ENCODE measurements at places on chromosomes 3 and 15. TPM values are rescaled to one million over a fixed set of nuclear protein-coding genes. Genes with fewer than 3 reads are reported as not detected.

DNA sequence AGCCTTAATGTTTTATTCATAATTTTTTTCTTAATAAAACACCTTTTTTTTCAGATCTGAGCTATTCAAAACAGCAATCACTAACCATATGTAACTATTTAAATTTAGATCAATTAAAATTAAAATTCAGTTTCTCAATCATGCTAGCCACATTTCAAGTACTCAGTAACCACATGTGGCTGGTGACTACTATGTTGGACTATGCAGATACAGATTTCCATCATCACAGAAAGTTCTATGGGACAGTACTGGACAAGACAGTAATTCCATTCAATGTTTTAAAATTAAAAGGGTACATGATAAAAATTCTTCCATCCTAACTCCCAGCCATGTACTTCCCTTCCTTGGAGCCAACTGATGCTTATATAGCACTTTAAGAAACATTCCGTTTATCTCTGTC lies 119.3 kb downstream of the GLDN start:
- no peak overlapping the region for H3K4me3 ChIP-seq
- no peaks in the 10 kb centered on the region for H3K4me1 ChIP-seq
- peaks cover 85% of the 10 kb centered on the region for H3K36me3 ChIP-seq
- no peak overlapping the region for H3K27ac ChIP-seq
- no peak for DNase-seq

- no peaks in the 10 kb centered on the region for H3K36me3 ChIP-seq
- no peak overlapping the region for H3K4me3 ChIP-seq
- no peak for DNase-seq
- no peaks in the 10 kb centered on the region for H3K4me1 ChIP-seq
- no peaks in the 10 kb centered on the region for H3K27me3 ChIP-seq
These were observed 254.8 kb upstream of the EOMES start for GRCh38 chr3:27976933-27977332.

GRCh38 chr3:53170325-53171063 lies 9.5 kb downstream of the PRKCD start:
- no peak overlapping the region for H3K4me3 ChIP-seq
- no peaks in the 10 kb centered on the region for H3K36me3 ChIP-seq
- peaks cover 4% of the 10 kb centered on the region for H3K4me1 ChIP-seq
- peak; percentile 85 for DNase-seq

GRCh38 chr3:100210772-100211135 lies 50.0 kb upstream of the TBC1D23 start:
- H3K36me3 ChIP-seq: no peaks in the 10 kb centered on the region
- DNase-seq: no peak
- no peaks in the 10 kb centered on the region for H3K27me3 ChIP-seq
- peaks cover 11% of the 10 kb centered on the region for H3K4me1 ChIP-seq

- H3K27ac ChIP-seq: no peak overlapping the region
- DNase-seq: no peak
- H3K36me3 ChIP-seq: no peaks in the 10 kb centered on the region
These were observed 9.4 kb downstream of the DAZL start for GRCh38 chr3:16595778-16596177.

GRCh38 chr3:3753416-3753815 lies 45.8 kb upstream of the LRRN1 start:
- H3K36me3 ChIP-seq: no peaks in the 10 kb centered on the region
- DNase-seq: no peak
- H3K4me1 ChIP-seq: no peaks in the 10 kb centered on the region

DNA sequence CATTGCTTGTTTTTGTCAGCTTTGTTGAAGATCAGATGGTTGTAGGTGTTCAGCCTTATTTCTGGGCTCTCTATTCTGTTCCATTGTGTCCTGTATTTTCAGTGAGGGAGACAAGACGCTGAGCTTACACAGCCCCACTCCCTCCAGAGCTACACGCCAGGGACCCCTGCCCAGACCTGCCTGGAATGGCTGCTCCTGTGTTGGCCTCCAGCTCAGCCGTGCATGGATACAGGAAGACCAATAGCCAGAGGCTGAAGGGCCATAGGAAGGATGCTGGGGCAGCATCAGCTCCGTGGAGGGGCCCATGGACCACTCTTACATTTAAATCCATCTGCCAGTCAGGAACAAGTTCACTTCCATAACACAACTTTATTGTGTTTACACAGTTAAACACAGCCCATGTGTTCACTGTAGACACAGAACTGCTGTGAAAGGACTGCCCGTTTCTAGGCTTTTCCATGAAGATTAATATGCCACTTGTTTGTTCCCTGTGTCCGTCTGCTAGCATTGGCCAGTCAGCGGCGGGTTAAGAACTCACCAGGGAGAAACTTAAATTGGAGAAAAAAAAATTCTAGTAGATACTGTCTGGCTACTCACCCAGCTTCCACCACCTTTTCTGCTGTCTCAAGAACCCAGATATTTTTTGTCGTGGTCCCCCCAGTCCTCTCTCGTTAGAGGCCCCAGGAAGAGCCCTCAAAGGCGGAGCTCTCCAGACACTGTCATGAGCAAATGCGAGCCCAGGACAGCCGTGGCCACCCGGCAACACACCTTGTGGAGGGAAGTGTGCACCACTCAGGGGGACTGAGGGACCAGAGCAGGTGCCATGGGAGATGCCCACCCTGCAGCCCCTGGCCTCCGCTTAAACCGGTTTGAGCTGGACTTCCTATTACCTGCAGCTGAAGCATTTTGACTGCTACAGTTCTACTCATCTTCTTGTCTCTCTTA lies 142.3 kb upstream of the MEF2A start:
- no peaks in the 10 kb centered on the region for H3K4me1 ChIP-seq
- no peak overlapping the region for H3K4me3 ChIP-seq
- no peak overlapping the region for H3K27ac ChIP-seq
- no peak for DNase-seq
- H3K36me3 ChIP-seq: no peaks in the 10 kb centered on the region
- no peaks in the 10 kb centered on the region for H3K27me3 ChIP-seq

DNA sequence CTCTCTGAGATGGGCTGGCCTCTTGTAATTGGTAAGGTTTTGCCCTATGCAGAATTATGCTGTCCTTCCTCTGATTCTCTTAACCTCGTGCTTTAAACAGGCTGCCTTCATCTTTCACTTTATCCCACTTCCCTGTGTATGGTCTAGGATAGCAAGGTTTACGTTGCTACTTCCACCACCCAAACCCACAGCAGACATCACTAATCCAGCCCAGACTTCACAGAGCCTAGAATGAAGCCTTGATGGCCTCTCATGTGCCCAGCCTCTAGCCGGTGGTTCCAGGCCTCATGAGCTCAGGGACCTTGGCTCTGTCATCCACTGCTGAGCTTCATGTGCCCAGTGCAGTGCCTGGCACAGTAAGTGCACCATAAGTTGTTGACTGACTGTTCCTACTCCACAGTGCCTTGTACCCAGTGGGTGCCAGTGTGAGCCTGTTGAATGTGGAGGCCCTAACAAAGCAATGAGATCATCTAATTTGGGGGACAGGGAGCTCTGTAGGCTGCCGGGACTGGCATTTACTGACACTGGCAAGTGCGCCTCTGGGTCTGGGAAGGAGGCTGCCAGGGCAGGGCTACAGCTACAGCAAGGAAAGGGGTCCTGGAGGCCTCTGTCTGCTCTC lies 12.5 kb downstream of the SLC6A6 start:
- H3K27ac ChIP-seq: no peak overlapping the region
- no peak overlapping the region for H3K4me3 ChIP-seq
- no peaks in the 10 kb centered on the region for H3K27me3 ChIP-seq

- no peak overlapping the region for H3K27ac ChIP-seq
- no peaks in the 10 kb centered on the region for H3K27me3 ChIP-seq
- no peaks in the 10 kb centered on the region for H3K36me3 ChIP-seq
- no peak overlapping the region for H3K4me3 ChIP-seq
These were observed 33.2 kb downstream of the SLC25A26 start for GRCh38 chr3:66253790-66254620.

GRCh38 chr15:87711026-87711425 lies 545.5 kb downstream of the NTRK3 start:
- H3K4me1 ChIP-seq: no peaks in the 10 kb centered on the region
- H3K4me3 ChIP-seq: no peak overlapping the region
- H3K27me3 ChIP-seq: no peaks in the 10 kb centered on the region
- no peak for DNase-seq

- no peaks in the 10 kb centered on the region for H3K27me3 ChIP-seq
- H3K27ac ChIP-seq: no peak overlapping the region
- H3K4me3 ChIP-seq: no peak overlapping the region
- no peaks in the 10 kb centered on the region for H3K4me1 ChIP-seq
- no peaks in the 10 kb centered on the region for H3K36me3 ChIP-seq
These were observed 187.2 kb downstream of the RORA start for GRCh38 chr15:61041886-61042285.

GRCh38 chr15:64311566-64311965 lies 44.4 kb downstream of the CSNK1G1 start:
- no peak overlapping the region for H3K4me3 ChIP-seq
- DNase-seq: no peak
- H3K27ac ChIP-seq: no peak overlapping the region
- no peaks in the 10 kb centered on the region for H3K4me1 ChIP-seq
- no peaks in the 10 kb centered on the region for H3K36me3 ChIP-seq

GRCh38 chr3:152160350-152161011 lies 108.2 kb upstream of the MBNL1 start:
- H3K4me1 ChIP-seq: no peaks in the 10 kb centered on the region
- H3K27me3 ChIP-seq: no peaks in the 10 kb centered on the region
- H3K4me3 ChIP-seq: no peak overlapping the region
- DNase-seq: no peak

- H3K36me3 ChIP-seq: no peaks in the 10 kb centered on the region
- no peak for DNase-seq
- H3K27me3 ChIP-seq: no peaks in the 10 kb centered on the region
- H3K4me1 ChIP-seq: no peaks in the 10 kb centered on the region
- no peak overlapping the region for H3K4me3 ChIP-seq
These were observed 23.8 kb upstream of the TM2D3 start for GRCh38 chr15:101675796-101676582.

DNA sequence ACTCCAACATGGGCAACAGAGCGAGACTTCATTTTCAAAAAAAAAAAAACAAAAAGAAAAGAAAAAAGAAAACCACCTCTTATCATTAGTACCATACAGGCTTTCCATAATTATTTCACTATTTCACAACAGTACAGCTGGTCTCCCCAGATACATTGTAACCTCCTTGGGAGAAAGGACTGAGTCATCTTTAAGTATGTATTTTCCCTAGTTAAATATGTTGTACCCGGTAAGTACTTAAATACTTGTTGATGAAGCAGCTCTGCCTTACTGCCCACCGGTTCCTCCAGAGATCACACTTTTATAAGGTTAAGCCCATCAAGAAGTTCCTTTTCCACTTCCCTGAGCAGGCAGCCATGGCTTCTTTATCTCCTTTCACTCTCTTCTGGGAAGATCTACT lies 789.5 kb upstream of the CFAP20DC start:
- no peak overlapping the region for H3K4me3 ChIP-seq
- no peaks in the 10 kb centered on the region for H3K27me3 ChIP-seq
- H3K36me3 ChIP-seq: no peaks in the 10 kb centered on the region
- DNase-seq: no peak
- no peaks in the 10 kb centered on the region for H3K4me1 ChIP-seq
- no peak overlapping the region for H3K27ac ChIP-seq

DNA sequence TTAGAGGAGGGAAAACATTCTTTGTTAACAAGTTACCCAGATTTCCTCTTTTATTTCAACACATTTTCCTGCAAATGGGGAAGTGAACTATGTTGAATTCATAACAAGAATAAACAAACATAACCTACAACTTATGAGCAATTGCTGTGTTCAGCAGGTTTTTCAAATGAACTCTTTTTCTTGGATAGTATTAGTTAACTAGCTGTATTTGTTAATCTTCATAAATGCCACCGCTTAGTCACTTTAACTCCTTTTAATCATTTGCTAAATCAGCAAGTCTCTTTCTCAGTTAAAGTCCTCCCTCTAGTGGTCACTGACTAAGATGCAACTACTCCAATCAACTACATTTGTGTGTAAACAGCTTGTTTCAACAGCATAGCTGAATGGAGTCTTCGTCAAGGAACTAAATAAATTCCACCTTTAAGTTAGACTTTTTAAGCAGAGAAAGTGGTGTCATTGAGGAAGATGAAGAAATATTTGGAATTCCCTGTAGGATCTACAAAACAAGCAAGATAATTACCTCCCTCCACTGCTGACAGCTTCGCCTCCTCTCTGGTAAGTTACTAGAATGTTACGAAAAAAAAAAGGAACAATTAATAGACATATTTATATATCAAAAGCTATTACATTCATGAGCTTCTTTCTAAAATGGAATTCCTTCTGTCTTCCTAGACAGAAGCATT lies 1122.0 kb downstream of the ROBO1 start:
- no peaks in the 10 kb centered on the region for H3K36me3 ChIP-seq
- DNase-seq: no peak
- H3K27me3 ChIP-seq: no peaks in the 10 kb centered on the region
- no peak overlapping the region for H3K27ac ChIP-seq
- no peaks in the 10 kb centered on the region for H3K4me1 ChIP-seq

GRCh38 chr3:197527569-197527968 lies 28.2 kb downstream of the BDH1 start:
- H3K27me3 ChIP-seq: no peaks in the 10 kb centered on the region
- no peak overlapping the region for H3K27ac ChIP-seq
- no peak for DNase-seq
- H3K4me3 ChIP-seq: no peak overlapping the region

DNA sequence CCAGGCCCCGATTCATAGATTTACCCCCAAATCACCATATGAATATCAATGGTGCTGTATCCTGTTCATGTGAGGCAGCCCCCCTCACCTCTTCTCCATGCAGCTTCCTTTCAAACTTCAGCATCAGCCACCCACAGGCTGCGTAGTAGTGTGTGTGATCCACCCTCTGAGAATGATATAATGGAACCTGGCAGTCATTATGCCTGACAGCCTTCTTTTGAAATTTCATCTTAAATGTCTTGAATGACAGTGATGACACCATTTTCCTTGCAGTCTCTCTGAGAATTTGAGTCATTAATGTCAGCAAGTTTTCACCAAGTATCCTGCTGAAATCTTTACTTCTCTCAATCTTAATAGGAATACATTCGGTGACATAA lies 3.5 kb upstream of the CLRN1 start:
- no peak for DNase-seq
- H3K4me1 ChIP-seq: no peaks in the 10 kb centered on the region
- no peaks in the 10 kb centered on the region for H3K36me3 ChIP-seq

- H3K4me1 ChIP-seq: peaks cover 15% of the 10 kb centered on the region
- peak overlapping the region; percentile 41 for H3K4me3 ChIP-seq
- no peaks in the 10 kb centered on the region for H3K27me3 ChIP-seq
- H3K36me3 ChIP-seq: no peaks in the 10 kb centered on the region
- peak; percentile 18 for DNase-seq
- no peak overlapping the region for H3K27ac ChIP-seq
These were observed 781 bp upstream of the CYP1A1 start for GRCh38 chr15:74725845-74726773.

DNA sequence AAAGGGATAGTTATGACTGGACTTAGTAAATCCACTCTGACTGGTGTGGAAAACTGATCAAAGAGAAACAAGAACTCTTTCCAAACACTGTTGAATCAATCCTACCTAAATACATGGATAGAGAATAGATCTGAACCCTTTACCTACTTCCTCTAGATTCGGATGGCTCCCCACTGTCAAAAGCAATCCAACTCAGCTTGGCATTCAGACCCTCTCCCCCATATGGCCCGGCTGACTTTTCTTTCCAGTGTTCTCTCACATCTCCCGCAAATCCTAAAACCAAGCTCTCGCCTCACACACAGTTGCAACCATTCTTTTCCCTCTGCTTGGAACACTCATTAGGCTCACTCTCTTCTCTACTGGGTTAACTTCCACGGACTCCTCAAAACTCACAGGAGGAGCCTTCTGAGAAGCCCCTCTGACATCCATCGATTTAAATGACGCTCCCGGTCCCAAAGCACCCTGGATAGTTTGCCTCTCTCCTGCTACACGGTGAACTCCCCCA lies 639 bp downstream of the SPICE1 start:
- H3K4me1 ChIP-seq: peaks cover 6% of the 10 kb centered on the region
- no peaks in the 10 kb centered on the region for H3K27me3 ChIP-seq
- DNase-seq: no peak
- H3K36me3 ChIP-seq: no peaks in the 10 kb centered on the region

CCR9 gene
- 2.9 TPM for total RNA-seq

FOXB1 gene
- not detected for total RNA-seq

GOLGA6B gene
- not detected for total RNA-seq

ZNF619 gene
- 12.9 TPM for total RNA-seq

NISCH gene
- 133 TPM for total RNA-seq

ELL3 gene
- 34.7 TPM for total RNA-seq

Measured in Peyer's patch (tissue), 4 donors.